HFF-Myc (cell line): ENCODE measurements at places on chromosomes 7 and 10.

DNA sequence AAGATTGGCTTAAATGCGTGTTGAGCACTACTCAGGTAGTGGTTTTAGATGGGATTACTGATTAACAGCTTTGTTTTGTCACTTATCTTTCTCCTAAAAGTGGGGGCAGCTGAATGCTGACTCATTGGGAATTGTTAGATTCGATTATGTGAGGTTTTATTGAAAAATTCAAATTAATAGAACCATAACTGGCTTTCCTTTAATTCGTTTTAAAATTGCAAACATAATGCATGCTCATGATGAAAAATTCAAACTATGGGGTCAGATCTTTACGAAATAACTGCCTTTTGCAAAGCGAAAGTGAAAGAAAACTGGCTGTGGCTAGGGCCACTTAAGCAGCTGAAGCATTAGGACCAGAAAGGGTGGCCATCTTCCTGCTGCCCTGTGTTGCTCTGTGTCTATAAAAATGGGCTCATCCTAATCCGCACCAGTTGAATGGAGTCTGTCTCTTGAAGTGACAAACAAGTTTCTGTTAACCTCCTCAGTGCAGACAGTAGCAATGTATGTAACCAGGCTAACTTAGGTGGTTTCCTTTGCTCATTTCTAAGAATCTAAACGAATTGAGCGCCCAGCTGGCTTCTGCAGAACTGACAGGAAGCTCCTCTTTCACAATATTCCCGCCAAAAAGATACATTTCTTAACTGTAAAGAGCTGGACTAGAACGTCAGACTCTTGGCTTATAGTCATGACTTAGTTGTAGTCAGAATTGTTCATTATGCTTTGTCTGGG, 27.8 kb downstream of the DENND10 start:
- no peak for DNase-seq

GRCh38 chr10:28783087-28783486, 105.8 kb downstream of the BAMBI start:
- no peak for DNase-seq

DNA sequence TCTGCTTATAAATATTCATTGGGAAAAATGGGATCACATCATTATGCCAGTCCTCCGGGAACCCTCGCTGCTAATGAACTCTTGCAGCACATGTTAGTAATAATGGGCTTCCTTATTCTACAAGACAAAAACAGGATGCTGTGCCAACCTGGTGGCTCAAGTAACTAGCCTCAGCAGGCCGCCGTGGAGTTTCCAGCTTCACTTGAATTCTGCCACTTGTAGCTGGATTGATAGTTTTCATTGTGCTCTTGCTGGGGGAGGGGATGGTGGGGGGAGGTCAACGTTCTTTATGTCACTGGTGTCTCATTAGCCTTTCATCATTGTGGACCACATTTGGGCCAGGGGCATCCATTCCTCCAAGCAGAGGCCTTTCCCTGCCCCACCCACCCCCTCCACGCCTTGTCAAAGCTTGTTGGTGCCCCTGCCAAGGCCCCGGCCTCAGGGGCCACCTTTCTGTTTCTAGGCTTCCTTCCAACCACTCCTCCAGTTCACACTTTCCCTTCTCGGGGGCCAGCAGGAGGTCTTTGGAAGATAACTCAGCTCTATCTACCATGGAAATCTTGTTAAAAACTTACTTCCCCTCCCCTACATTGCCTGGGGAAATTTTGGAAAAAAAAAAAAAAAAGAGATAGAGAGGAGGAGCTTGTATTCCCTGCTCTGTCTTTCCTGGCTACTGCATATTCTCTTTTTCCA, 153.9 kb downstream of the BMPER start:
- DNase-seq = no peak

- DNase-seq = no peak
Measured at GRCh38 chr7:110397927-110398660, 692.8 kb upstream of the LRRN3 start.

- DNase-seq = no peak
Measured at GRCh38 chr10:89245802-89246201, 5.8 kb downstream of the LIPA start.

DNA sequence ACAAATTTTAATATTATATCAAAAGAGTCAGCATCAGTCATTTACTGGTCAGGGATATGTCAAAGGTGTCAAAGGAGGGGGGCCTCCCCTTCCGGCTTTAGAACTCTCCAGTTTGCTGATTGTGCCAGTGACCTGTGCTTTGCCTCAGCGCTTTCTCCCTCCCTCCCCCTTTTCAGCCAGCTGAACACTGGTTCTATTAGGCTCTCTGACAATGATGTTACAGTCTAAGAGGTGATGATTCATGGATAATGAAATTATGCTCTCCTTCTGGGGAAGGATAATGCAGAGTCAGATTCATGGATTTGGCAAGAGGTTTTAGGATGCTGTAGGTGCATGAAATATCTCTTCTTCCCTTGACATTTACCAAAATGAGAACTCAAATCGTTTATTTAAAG, 6.1 kb downstream of the LRRTM3 start:
- no peak for DNase-seq

DNA sequence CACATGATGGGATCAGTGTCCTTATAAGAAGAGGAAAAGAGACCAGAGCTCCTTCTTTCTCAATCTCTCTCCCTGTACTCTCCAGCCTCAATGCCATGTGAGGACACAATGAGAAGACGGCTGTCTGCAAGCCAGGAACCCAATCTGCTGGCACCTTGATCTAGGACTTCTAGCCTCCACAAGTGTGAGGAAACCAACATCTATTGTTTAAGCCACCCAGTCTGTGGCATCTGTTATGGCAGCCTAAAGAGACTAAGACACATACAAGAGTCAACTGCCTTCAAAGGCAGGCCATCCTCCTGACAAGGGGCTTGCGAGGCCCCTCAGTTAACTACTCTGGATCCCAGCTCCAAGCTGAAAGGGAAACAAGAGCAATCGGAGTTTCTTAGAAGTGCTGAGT, 218.2 kb upstream of the FRMD4A start:
- no peak for DNase-seq

GRCh38 chr10:82925547-82925946, 1050.6 kb downstream of the NRG3 start:
- no peak for DNase-seq

DNA sequence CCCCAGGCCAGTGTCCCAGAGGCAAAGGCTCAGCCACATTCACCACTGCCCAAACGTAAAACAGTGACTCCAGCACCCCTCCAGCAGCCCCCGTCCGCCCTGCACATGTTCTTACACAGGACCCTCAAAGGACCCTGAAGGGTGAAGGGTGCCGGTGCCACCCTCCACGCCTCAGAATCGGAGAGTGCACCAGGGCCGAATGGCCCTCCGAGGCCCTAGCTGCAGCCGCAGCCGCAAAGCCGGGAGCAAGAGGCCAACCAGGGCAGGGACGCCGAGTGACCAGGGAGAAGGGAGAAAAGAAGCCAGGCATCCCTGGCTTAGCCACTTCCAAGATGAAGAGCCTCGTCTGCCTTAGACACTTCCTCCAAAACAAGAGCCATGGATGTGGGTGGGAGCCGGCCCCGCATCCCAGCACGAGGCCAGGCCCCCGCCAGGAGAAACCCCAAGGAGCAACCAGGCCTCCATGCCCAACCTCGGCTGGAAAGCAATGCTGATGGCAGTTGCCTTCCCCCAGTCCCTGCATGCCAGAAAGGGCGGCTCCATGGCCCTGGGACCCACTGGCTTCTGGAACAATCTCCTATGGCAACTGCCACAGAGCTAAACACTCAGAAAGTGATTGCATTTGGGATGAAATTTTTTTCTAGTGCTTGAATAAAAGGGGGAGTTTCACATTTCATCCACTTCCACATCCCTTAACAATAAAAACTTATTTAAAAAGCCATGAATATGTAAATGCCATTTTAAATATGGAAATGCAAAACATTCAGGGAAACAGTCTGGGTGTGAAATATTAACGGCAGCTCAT, 92.3 kb downstream of the MAD1L1 start:
- no peak for DNase-seq

DNA sequence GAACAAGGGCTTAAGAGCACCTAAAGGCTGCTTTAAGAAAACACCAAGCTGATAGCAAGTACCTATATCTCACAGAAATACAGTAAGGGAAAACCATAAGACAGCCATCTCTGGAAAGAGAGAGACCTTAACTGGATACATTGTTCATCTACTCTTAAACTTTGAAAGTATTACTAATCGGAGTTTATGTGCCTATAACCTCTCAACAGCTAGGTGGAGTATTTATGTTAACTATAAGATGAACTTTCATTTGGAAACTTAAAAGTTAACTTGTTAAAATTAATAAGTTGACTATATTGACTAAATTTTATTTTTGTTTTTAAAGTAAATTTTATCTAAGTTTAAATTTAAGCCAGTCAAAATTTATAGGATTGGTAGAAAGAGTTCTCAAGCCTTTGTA, 90.6 kb downstream of the USP6NL start:
- DNase-seq = no peak

- DNase-seq = no peak
Measured at GRCh38 chr7:104207348-104207730, 474 bp downstream of the ORC5 start.

- DNase-seq = no peak
Measured at GRCh38 chr7:77481615-77482014, 55.5 kb upstream of the PTPN12 start.

GRCh38 chr7:41224063-41224763, 478.7 kb downstream of the INHBA start:
- DNase-seq = no peak
